ENCODE measurements at places on chromosomes 3 and 15.

DNA sequence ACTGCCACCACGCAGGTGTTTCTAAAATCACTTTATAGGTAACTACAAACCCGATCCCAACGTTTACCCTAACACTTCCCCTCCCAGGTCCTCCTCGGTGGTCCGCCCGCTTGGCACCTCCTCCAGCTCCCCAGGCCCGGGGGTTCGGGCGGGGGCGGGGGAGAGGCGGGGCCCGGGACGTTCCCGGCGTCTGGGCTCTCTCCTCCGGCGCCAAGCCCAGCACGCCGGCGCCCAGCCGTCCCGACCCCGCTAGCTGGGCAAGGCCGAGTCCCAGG, 562 bp downstream of the CGGBP1 start:
- no peak for DNase-seq

GRCh38 chr3:39809181-39809994, at the start of gene MYRIP:
Gene MYRIP (plus strand): TSS chr3:39809609. CDS start chr3:39900817, 91,208 bp downstream.
- DNase-seq: no peak

GRCh38 chr15:40550341-40551037, 14.4 kb downstream of the CCDC32 start:
- DNase-seq: no peak

GRCh38 chr15:51580982-51581381, 41.6 kb downstream of the DMXL2 start:
- DNase-seq: no peak

DNA sequence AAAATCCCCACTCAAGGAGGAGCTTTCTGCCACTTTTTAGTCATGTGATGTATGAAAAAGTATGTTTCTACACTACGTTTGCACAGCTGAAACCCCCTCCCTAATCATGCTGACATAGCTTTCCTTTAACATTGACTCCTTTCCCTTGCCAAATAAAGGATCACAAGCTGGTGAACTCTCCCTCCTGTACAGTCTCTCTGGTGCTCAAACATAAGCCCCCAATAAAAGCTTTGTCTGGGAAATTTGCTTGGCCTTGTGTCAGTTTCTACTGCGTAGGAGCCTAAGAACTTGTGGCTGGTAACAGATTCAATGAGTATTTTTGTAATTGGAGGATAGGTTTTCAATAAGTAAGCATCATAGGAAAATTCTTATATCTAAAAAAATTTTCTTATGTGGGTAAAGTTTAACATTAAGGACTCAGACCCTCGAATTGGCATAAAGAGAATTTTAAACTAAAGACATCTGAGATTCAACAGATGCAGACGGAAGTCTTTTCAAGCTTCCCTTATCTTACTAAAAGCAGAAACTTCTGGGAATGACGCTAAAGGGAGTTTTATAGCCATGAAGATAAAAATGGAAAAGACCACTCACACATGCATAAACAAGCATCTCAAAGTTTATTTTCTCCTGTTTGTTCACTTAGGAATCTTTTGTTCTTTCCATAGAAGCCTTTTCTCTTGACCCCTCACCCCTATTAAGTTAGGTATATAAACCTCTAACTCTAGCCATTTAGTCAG, 44.1 kb upstream of the P2RY1 start:
- no peak for DNase-seq

GRCh38 chr3:2643606-2644005, 466.6 kb downstream of the IL5RA start:
- DNase-seq: no peak

- DNase-seq: no peak
These were observed 94.6 kb upstream of the TERB2 start for GRCh38 chr15:44861917-44862316.

- no peak for DNase-seq
These were observed 1.4 kb upstream of the CIDEC start for GRCh38 chr3:9881441-9881840.

DNA sequence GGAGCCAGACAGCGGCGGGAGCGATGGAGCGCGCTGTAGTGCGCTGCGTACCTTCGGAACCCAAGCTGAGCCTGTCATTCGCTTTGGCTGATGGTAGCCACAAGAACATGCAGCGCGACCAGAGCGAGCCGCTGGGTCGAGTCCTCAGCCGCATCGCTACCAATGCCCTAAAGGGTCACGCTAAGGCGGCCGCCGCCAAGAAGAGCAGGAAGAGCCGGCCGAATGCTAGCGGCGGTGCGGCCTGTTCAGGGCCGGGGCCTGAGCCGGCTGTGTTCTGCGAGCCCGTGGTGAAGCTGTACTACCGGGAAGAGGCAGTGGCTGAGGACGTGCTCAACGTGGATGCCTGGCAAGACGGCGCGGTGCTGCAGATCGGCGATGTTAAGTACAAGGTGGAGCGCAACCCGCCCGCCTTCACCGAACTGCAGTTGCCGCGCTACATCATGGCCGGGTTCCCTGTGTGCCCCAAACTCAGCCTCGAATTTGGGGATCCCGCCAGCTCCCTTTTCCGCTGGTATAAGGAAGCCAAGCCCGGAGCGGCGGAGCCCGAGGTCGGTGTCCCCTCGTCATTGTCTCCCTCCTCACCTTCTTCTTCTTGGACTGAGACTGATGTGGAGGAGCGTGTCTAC, 498 bp downstream of the PDE12 start:
- DNase-seq: no peak

GRCh38 chr3:178103140-178103539, 433.1 kb upstream of the KCNMB2 start:
- DNase-seq: no peak

DNA sequence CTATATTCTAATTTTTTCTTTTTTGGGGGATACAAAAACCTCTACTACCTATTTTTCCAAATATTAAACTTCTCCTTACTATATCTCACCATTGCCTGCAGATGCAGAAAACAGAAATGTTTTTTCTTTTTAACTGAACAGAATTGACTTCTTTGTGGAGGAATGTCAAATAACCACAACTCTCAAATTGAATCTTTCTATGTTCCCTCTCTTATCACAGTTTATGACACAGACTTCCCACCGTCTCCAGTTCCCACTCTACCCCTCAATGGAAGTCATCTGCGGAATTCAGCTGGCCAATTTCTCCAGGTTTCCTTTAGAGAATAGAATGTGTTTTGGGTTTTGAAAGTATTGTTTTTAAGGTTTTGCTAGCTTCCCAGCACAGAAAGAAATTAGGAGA, 77.0 kb downstream of the NR2F2 start:
- no peak for DNase-seq

GRCh38 chr3:61155701-61156292, 95.5 kb downstream of the FHIT start:
- no peak for DNase-seq

GRCh38 chr15:69474291-69474690, 21.7 kb downstream of the RPLP1 start:
- DNase-seq: no peak

DNA sequence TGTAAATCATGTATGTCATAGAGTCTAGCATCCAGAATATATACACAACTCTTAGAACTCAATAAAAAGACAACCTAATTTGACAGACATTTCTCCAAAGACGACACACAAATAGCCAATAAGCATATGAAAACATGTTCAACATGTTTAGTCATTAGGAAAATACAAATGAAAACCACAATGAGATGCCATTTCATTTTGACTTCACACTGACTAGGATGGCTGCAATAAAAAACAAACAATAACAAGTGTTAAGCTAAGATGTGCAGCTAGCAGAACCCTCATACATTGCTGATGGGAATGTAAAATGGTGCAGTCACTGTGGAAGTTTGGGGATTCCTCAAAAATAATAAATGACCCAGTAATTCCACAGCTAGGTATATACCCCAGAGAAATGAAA, 16.4 kb downstream of the SPG11 start:
- DNase-seq: no peak

- DNase-seq: no peak
These were observed 33.2 kb downstream of the SLC25A26 start for GRCh38 chr3:66253790-66254620.
